ENCODE measurements at places on chromosomes 2 and 18.

DNA sequence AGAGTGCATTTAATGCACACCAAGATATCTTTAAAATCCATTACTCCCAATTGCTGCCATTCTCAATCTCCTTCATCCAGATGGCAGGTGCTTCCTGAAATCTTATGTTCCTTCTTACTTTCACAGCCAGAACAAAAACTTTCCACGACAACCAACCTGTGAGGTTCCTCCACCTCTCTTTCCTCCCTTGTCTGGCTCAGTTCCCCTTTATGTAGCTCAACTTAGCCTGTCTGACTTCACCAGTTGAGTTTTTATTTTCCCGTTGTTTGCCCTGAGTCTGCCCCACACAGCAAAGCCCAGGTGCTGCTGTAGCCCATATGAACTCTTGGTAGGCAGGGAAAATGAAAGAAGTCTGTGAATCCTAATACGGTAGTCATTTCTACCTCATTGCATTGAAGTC lies 112.5 kb downstream of the MREG start:
- DNase-seq = no peak

GRCh38 chr2:31526946-31527732 lies 53.6 kb downstream of the SRD5A2 start:
- no peak for DNase-seq

DNA sequence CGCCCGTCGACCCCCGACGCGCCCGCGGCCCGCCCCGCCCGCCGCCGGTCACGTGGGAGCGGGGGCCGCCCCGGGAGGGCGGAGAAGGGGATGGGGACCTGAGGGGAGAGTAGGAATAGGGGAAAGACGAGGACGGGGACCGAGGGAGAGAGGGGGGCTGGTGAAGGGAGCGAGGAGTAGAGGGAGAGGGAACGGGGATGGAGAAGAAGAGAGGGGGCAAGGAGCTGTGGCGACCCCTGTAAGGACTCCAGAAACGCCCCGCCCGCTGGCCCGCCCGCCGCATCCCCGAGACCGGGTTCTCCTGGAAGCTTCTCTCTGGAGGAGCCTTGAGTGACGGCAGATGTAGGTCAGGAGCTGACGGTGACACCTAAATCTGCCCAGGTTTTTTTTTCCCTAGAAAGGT lies 615 bp downstream of the ADNP2 start:
- peak; percentile 65 for DNase-seq

DNA sequence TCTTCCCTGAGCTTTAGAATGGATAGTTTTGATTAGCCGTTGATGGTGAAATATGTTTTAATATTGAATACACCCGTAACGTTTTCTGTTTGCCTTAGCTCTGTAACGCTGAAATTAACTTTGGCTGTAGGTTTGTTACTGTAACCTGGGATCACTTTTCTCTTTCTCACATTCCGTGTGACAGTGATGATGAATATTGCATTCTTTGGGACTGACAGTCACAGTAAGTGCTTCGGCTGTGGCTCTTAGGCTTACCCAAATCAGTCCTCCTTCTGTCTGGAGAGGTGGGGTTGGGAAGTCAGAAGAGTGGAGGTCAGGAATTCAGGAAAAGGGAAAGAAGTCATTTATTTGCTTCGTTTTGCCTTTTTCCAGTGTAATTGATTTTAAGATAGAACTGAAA lies 18.0 kb downstream of the RMC1 start:
- no peak for DNase-seq

DNA sequence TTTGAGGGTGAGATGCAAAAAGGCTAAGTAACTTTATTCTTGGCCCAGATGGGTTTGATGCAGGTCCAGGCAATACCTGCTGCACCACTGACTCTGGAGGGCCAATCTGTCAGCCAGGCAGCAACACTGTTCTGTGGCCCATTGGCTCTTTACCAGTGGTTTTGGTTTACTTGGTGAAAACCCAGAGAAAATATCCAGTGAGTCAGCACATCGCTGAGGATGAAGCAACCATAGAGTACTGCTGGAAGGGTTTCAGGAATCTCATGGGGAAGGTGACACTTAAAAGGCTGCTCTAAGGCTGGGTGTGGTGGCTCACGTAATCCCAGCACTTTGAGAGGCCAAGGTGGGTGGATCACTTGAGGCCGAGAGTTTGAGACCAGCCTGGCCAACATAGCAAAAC lies 192.5 kb upstream of the FAM98A start:
- peak; percentile 6 for DNase-seq

- no peak for DNase-seq
Observed at GRCh38 chr2:173962583-173963110, 2.5 kb downstream of the SP3 start.
